ENCODE measurements at places on chromosomes 5 and 9.

GRCh38 chr9:130880599-130881220 lies 15.9 kb downstream of the QRFP start:
- DNase-seq: no peak

GRCh38 chr5:118076490-118076889 lies 911.9 kb downstream of the DTWD2 start:
- DNase-seq: no peak

GRCh38 chr5:112923148-112923917 lies 1.3 kb upstream of the REEP5 start:
- DNase-seq: no peak

DNA sequence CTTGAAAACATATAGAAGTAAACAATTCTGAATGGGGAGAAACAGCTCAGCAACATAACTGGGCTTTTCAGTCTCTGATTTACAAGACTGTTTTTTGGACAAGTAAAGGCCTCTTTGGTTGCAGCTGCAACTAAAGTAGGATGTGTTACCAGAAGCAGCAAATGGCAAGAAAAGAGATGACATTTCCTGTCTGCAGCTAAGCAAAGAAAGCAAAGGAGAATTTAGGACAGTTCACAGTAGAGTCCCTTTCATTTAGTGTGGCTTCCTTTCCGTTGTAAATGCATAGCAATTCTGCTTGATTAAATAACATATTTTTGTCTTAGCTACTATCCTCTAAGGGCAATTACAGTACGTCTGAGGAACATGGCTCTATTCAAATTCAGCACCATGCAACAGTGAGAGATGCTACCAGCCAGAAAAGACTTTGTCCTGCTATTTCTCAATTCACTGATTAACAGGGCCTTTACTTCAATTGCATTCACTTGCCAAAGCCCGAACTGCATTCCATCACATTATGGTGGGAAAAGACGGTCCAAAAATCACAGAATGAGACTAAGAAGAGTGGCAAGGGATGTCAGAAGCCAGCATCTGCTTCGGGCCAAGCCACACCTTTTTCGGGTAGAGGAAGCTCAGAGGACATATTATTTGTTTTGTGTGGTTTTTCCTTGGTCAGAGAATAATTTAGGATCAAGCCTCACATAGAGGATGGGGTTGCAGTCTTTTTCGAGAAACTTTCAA lies 107.7 kb downstream of the SEMA6A start:
- no peak for DNase-seq

DNA sequence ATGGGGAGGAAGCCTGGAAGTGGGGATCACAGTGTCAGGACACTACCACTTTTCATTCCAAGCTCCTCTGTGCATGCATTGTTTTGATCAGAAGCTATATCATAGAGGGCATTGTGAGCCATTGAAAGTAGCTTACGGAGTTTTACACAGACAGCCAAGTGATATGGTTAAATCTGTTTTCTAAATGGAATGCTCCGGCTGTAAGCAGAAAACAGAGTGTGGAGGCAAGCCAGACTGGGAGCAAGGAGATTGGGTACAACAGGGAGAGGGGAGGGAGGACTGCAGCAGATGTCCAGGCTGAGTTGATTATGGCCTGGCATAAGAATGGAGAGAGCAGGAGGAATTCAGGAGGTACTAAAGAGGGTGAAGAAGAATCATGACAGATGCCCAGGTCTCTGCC lies 15.5 kb upstream of the SOWAHA start:
- DNase-seq: no peak

- no peak for DNase-seq
Observed at GRCh38 chr9:13804532-13804931, 509.4 kb downstream of the NFIB start.

- no peak for DNase-seq
Observed at GRCh38 chr9:127763918-127764384, 14.5 kb downstream of the SH2D3C start.

GRCh38 chr5:149195337-149195887 lies 54.1 kb downstream of the ABLIM3 start:
- DNase-seq: no peak
